SHP77 treated with DMSO at 0.1 percent for 48 hours (cell line): ENCODE measurements at places on chromosomes 5 and 9.
A peak's percentile ranks its signal among the peaks of the same experiment; 100 is the strongest.

GRCh38 chr9:78053627-78054026 is 22.0 kb upstream of the GNAQ start:
- DNase-seq, result no peak

DNA sequence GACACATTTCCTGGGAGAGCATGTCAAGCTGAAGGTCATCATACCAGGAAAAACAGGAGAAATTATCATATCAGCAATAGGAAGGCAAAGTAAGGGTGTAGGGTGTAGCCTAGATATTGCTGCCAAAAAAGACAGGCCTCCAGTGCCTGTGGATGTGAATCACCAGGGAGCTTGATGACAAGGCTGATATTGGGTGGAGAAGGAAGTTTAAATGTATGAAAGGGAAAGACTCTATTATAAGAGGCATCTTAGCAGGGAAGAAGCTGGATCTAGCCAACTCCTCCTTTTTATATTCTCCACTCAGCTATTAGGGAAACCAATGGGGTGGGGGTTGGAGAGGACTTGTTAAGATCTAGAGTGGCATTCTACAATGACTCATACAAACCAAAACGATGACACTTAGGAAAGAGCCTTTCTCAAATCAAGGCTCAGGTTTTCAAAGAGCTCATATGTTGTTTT is 13.4 kb upstream of the TXNDC8 start:
- no peak for DNase-seq

- no peak for DNase-seq
Observed at GRCh38 chr5:72245951-72246532, 74.0 kb downstream of the MRPS27 start.

GRCh38 chr5:176362233-176362490 is 598 bp upstream of the KIAA1191 start:
- DNase-seq, result no peak

DNA sequence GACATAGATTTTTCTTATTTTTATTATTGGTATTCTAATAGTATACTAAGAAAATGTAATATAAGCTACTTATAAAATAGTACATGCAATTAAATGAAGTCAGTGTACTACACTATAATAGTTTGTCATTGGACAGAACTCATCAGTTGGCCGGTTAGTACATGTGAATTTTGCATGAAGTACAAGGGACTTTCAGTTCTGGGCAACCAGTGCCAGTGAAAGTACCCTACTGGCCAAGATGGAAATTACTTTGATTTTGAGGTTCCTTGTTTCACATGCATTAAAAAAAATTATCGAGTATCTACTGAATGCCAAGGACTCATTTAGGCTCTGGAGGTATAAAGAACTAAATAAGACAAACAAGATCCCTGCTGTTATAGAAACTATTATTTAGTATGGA is 213.4 kb upstream of the ELL2 start:
- DNase-seq, result no peak

DNA sequence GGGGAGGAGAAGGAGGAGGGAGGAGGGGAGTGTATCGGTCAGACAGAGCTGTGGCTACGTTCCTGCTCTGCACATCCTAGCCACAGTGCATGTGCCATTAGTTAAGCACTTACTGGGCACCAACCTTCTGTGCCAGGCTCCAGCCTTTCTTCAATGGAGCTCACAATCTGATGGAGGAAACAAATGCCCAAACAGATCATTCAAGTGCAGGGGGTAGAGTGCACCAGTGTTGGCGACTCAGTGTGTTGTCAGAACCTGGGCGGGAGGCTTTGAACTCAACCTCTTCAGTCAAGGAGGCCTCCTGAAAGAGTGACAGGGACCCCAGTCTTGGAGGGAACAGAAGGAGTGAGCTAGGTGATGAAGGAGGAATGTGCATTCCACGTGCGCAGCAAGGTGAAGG is 51.9 kb upstream of the SHB start:
- no peak for DNase-seq

DNA sequence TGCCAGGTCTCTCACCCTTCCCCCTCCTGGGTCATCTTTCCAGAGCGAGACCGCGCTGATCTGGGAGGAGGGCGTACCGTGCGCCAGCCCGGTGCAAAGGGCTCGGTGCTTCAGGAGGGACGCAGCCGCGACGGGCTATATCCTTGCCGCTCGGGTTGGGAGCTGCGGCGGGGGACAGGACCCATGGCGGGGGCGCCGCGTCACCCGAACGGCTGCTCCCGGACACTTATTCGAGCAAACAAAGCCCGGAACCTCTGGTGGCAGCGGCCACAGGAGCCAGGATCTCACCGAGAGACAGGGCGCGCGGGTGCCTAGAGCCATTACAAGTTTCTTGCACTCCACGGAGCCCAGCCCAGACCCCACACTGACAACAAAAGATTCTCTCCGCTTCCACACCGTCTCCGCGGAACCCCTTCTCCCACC is 1.3 kb downstream of the SEMA6A start:
- DNase-seq, result no peak

DNA sequence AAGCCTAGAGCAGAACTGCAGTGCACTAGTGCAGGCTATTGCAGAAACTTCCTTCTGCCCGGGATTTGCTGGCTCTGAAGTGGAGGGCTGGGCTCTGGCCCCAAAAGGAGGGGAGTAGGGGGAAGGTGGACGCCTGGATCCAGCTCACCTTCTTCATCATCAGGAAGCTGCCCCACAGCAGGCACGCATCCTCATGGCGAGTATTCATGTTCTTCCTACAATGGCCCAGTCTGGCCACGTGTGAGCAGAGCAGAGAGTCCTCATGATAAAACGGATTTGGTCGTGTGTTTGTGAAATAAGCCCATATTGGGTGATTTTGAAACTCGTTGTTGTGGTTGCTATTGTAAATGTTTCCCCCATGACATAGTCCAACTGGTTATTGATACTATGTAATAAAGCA is 8.2 kb upstream of the GLIPR2 start:
- no peak for DNase-seq

DNA sequence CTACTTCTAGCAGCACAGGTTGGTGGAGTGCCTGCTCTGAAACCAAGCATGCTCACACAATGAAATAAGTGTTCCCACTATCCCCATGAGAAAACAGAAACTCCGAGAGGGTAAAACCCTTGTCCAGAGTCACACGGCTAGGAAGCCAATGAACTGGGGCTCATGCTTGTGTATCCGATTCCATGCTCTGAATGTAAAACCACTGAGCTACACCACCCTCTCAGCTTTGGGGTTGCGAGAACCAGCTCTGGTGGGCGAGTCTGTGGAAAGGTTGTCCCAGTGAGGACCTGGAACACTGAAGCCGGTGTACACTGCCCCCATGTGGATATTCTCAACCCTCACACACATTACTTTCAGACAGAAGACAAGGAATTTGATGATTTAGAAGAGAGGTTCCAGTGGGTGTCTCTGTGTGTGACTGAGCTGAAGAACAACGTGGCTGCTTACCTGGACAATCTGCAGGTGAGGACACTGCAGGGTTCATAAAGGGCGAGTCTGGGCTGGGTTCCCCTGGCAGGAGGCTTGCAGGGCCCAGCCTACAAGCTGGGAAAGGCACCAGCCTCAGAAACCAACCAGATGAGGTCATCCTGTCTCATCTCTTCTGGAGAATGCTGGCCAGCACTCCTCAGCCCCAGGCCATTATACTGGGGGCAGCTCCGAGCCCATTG is 37.4 kb downstream of the ARHGEF37 start:
- DNase-seq, result peak; percentile 15

- DNase-seq, result no peak
Observed at GRCh38 chr5:109451146-109451545, 41.4 kb upstream of the PJA2 start.

DNA sequence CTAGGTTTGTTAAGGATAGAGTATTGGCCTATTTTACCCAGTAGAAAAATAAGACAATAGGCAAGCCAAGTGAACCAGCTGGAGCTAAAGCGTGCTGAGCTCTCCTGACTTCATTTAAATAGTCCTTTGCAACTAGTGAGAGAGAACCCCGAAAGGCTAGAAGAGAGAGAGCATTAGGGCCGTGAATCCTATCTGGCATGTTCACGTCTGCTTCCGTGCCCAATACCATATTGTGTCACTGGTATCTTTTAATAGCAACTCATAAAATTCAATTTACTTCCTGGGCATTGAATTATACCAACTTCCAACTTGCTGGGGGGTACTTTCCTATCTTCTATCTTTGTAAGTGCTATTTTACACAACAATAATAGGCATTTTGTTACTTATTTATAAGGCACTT is 13.8 kb downstream of the DNAJC18 start:
- DNase-seq, result no peak

DNA sequence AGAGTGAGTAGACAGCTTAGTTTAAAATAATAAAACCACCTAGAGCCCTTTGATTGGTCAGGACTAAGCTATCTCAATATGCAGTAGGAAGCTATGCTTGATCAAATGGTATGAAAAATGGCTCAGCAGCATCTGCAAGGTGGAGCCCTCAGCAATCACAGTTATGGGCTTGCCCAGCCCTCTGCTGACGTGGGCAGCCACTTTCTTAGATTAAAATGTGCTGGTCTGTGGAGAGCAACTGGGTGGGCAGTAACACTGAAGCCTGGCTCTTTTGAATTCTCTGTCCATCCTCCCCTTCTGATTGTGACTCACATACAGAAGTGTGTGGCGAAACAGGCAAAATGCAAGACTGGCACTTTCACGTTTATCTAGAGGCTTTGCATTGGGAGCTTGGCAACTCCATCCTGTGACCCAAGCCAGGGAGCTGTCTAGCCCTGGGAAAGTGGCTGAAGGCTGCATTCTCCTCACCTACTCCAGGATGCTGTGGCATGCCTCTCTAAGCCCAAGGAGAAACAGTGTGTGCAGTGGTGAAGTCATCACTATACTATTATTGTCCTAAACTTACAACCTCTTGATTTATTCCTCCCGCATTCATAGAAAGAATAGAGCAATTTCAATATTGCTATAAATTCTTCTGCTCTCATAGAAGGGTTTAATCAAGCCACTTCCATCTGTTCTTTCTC is 61.1 kb downstream of the MED10 start:
- no peak for DNase-seq

- no peak for DNase-seq
Observed at GRCh38 chr5:84825606-84826005, 440.9 kb upstream of the EDIL3 start.

DNA sequence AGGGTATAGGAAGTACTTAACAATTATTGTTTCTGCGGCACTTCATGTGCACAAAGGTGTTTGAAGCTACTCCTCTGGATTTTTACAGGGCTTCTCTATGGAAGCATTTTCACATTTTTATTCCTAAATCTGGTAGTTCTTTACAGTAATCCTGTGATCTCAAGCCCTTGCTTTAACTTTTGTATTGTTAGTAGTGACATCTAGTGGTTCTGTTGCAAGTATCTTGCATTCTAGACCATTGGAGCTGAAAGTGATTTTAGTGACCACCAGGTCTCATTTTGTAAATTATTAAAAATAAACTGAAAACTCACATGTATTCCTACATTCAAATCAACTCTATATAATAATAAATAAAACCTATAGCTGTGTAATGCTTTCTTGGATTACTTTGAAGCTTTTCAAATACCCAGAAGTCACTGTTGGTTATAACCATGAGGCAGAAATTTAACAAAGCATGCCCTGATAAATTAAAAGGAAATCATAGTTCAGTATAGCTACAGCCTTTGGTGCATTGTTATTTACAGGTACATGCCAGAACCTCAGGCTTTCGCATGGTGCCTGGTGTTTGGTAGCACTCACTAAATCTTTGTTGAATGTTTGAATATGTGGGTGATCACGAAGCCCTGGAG is 18.9 kb downstream of the RPS23 start:
- DNase-seq, result no peak
